ENCODE measurements at places on chromosomes 3 and 15. TPM values are rescaled to one million over a fixed set of nuclear protein-coding genes. Genes with fewer than 3 reads are reported as not detected.

A4GNT gene
- total RNA-seq: not detected

PARP15 gene
- total RNA-seq: 4.3 TPM

SLC6A1 gene
- not detected for total RNA-seq

ARPP19 gene
- 122 TPM for total RNA-seq

DRD3 gene
- total RNA-seq: not detected
